ENCODE measurements at places on chromosomes 1 and 21. TPM values are rescaled to one million over a fixed set of nuclear protein-coding genes. Genes with fewer than 3 reads are reported as not detected.

CASQ1 gene
- 35.4 TPM for polyA plus RNA-seq

SYCP1 gene
- polyA plus RNA-seq = not detected

CDA gene
- polyA plus RNA-seq = 5.1 TPM

CTSE gene
- not detected for polyA plus RNA-seq

CHAF1B gene
- 0.23 TPM for polyA plus RNA-seq

GRCh38 chr1:167489571-167490340 is 28.6 kb downstream of the CD247 start:
- DNase-seq = no peak

DNA sequence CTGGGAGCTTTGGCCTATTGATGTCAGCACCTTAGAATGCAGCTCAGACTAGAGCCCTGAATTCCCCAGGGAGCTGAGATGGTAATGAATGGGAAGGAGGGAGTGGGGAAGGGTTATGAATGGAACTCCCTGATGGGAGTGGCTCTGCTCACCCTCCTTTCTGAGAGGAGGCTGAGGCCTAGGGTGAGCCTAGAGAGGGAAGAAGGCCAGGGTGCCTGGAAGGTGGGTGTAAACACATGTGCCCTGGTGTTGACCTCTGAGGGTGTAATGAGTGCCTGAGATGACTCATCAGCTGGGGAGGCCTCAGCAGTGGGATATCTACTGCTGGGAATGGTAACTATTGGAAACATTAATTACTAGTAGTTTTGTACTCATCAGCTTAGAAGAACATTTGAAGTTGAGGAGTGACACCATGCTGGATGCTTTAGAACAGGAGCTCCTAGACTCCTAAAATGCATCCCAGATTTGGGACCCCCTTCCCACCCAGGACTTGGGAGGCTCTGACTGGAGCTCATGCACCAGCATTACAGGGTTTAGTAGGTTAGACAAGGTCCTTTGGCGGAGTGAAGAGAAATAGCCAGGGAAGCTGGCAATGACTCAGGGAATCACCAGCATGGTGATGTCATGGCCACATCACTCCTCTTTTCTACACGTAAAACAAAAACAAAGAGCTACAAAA is 16.0 kb upstream of the PIGV start:
- no peak for DNase-seq

GRCh38 chr1:167617153-167618147 is 12.6 kb upstream of the RCSD1 start:
- peak; percentile 68 for DNase-seq

GRCh38 chr1:11800756-11801433 is 4.9 kb downstream of the MTHFR start:
- DNase-seq = no peak

DNA sequence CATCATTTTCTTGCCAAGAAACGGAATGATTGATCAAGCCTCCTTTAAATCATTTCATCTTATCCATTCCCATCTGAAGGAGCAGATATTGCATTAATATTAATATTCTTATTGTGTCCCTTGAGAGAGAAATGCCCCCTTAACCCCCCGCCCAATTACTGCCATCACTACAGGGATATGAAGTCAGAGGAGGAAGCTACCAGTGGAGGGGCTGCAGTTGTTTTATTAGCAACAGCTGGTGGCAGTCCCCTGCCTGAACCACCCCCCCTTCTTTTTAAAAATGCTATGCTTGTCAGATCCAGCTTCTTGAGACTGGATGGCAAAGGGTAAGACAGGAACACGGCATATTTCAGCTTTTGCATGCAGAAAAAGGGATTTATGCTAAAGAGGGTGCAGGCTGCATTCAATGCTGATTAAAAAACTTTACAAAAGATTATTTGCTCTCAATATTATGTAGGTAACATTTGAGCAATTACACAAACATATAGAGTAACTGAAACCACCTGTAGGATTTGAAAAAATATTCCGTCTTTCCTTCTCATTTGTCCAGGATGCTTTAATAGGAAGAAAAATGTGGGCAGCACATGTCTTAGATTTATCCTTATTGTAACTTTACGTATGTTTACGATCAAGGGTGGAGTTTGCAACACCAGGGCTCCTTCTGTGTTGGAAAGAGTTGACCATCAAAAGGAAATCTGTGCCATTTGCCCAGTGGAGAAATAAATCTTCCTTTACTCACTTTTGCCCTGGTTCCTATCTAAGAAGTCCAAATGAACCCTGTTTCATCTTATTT is 77.7 kb downstream of the ZBTB18 start:
- no peak for DNase-seq

- DNase-seq = no peak
These were observed 25.6 kb downstream of the TRABD2B start for GRCh38 chr1:47971385-47972160.

GRCh38 chr1:93288558-93288957 is 57.1 kb upstream of the DR1 start:
- DNase-seq = no peak

DNA sequence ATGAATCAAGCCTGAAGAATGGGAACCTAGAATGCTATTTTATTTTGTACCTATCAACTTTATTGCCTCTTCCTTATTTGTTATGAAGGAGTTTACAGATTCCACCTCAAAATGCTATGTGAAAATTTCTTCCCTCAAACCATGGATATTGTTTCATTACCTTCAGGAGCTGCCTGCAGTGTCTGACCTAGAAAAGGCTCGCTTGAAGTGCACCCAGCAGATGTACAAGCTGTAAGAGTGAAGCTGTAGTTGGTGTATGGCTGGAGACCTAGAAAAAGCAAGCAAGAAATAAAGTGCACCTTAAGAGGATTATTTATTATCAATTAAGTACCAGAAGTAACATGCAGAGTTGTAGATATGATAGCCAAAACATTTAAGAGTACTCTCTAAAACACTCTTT is 199.4 kb downstream of the KCTD3 start:
- DNase-seq = no peak

DNA sequence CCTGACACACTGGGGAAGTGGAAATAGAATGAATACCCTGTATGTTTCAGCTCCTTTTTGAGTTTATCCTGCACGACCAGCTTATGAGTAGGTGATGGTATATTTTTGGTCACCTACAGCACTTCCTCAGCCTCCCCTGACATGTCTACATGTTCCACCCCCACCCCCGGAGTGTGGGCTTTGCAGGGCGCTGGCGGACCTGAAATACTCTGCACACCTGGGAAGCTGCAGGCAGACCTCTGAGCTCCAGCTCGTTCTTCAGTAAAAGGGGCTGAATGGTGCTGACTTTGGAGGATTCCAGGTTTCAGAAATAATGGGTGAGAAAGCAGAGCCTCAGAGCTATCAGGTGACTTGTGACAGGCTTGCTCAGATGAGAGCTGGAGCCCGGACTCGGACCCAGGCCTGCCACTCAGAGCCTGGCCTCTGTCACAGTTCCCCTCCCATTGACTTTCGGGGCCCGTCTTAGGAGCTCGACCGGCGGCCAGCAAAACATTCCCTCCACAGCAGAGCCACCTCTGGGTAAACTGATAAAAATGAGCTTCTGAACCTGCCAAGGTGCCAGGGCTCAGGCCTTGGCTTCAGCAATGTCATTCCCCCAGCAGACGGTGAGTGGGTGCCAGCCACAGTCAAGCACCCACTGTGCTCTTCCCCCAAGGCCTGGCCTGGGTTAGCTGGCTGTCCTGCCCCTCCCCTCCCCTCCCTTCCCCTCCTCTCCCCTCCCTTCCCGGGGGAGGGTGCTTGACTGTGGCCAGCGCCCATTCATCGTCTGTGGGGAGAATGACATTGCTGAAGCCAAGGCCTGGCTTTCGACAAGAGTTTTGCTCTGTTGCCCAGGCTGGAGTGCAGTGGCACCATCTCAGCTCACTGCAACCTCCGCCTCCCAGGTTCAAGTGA is 30.1 kb downstream of the DOP1B start:
- peak; percentile 57 for DNase-seq

GRCh38 chr1:42924851-42925760 is 33.6 kb downstream of the SLC2A1 start:
- DNase-seq = no peak

- no peak for DNase-seq
These were observed 18.4 kb downstream of the PDXK start for GRCh38 chr21:43737158-43737950.

DNA sequence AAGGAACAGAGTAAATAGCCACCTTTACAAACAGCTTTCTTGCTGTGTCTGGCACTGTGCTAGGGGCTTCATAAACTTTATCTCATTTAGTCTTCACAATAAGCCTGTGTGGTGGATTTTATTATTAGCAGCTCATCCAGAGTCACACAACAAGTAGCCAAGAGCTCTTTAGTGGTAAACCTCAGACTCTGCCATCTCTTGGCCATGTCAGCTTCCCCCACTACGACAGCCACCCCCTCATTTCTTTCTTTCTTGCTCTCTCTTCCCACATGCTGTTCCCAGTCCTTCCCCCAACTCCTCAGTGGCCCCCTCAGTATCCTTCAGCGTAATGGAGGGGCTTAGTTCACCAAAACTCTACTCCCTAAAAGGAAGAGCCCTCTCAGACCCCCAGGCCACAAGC is 1.2 kb upstream of the ZNF683 start:
- no peak for DNase-seq

DNA sequence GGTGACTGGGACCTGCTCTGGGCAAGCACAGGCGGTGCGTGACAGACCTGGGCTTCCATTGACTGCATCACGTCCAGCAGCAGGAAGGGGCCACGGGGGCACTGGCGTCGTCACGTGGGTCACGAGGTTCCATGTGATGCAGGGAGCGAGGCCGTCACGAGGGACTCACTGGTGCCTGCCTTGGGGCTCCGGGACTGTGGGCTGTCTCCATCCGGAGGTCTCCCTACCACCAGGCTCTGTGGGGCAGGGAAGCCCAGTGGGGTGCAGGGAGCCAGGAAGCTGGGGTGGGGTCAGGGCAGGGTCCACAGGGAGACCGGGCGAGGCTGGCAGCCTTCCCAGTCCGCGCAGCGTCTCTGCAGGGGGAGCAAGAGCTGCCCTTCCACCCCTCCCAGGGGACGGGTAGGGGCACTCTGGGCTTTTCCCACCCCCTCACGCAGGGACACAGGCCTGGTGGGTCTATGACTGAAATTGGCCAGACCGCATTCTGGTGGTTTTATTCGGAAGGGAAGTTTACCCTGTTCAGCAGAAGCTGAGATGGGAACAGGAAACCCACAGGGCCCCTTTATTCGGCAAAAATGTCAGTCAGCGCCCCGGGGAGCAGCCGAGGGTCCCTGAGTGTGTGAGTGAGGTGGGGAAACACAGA is 416 bp upstream of the TNFRSF14 start:
- DNase-seq = peak; percentile 85

DNA sequence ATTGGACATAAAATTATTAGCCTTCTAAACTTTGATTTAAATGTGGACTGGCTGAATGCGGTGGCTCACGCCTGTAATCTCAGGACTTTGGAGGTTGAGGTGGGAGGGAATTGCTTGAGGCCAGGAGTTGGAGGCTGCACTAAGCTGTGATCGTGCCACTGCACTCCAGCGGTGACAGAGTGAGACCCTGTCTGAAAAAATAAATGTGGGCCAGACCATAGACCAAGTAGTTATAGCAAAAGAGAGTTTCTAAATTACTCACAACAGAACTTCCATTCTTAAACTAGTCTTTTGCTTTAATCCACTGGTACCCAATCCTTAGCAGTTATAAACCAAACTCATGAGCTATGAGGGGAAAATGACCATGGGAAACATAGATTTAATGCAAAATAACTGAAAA is 35.2 kb downstream of the RAP1A start:
- no peak for DNase-seq

DNA sequence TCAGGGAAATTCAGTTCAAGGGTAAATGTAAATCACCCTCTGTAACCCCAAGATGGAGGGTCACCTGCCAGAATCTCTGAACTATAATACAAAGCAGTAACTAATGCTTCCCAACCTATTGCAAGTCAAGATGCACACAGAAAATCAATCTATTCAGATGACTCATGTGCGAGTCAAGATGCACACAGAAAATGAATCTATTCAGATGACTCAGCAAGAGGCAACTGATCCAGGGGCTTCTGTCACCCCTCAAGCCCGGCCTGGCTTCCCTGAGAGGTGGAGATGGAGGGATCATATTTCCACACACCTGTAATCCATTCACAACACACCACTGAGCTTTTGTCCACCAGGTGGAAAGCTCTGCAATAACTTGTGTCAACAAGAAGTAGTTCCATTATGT is 17.4 kb upstream of the HIVEP3 start:
- DNase-seq = no peak

DNA sequence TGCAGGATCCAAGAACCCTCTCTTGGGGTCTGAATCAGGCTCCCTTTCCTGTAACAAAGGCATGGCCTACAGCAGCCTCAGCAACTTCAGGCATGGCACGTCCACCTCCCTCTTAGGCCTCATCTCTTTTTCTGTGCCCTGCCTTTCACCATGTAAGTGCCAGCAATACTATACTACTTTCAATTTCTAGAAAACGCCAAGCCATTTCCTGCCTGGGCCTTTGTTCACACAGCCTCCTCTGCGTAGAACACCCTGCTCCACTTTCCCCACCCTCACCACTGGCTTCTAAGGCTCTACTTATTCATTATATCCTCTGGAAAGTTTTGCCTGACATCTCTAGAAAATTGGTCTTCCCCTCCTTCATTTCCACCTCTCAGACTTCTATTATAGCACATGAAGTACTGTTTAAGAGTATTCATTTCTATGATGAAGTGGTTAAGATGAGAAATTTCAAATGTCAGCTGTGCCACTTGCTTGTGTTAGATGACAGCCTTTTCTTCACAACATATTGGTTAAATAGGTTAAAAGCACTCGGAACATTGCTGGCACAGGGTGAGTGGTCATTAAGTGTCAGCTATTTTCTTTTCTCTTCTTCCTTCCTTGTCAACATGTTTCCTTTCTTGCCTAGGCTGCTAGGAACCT is 41.6 kb upstream of the VWA5B1 start:
- DNase-seq = no peak

DNA sequence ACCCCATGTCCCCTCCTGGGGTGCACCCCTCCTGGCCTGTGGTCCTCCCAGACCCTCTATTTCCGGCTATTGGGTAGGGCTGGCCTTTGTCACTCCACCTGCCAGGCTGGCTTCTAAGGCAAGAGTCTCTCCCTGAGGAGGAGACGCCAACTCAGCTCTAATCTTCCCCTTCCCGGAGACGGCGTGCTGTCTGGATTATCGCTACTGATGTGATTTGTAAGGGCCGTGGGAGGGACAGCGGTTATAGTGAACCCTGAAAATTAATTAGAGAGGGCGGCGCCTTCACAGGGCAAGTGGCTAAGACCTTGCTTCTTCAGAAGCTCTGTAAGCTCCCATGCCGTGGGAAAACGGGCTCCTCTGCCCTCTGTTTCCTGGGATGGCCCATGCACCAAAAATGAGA is 207.0 kb upstream of the VAMP3 start:
- DNase-seq = peak; percentile 20

GRCh38 chr1:230982696-230983095 is 3.8 kb downstream of the ARV1 start:
- no peak for DNase-seq
